ENCODE measurements at places on chromosomes 1 and 21.
A peak's percentile ranks its signal among the peaks of the same experiment; 100 is the strongest.

DNA sequence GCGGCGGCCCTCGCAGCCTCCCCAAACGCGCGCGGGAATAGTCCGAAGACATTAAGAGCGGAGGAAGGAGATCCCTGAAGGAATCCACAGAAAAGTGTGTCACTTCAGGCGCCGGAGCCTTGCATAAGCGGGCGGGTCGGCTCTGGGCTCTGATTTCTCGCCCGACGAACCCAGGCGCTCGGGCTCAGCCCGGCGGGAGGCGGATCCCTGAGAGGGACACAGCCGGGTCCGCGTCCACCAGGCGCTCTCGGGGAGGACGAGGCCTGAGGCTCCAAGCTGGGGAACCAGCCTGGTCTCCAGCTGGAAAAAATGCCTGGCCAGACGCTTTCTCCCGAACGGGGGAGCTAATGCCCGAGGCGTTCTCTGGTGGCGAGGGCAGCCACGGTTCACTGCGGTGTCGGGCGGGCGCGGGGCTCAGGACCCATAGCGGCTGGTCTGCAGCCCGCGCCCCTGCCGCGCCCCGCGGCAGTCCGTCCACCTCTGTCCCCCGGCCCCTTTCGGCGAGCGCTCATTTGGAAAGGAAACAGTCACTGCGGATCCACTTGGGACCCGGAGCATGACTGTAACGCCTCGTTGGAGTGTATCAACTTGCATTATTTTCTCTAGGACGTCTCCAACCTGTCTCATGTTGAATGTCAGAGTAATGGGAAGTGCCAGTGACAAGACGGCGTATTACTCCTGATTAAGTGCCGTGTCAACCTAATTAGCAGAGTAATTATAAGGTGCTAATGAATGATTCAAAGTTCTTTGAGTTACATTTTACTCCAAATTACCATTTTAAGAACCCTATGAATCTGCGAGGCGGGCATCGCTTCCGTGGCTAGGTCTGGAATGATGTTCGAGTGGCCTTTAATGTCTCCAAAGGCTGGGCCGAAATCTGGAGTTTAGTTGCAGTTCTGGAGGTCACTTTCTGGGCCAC is 1.6 kb upstream of the BARHL2 start:
- no peak for DNase-seq

DNA sequence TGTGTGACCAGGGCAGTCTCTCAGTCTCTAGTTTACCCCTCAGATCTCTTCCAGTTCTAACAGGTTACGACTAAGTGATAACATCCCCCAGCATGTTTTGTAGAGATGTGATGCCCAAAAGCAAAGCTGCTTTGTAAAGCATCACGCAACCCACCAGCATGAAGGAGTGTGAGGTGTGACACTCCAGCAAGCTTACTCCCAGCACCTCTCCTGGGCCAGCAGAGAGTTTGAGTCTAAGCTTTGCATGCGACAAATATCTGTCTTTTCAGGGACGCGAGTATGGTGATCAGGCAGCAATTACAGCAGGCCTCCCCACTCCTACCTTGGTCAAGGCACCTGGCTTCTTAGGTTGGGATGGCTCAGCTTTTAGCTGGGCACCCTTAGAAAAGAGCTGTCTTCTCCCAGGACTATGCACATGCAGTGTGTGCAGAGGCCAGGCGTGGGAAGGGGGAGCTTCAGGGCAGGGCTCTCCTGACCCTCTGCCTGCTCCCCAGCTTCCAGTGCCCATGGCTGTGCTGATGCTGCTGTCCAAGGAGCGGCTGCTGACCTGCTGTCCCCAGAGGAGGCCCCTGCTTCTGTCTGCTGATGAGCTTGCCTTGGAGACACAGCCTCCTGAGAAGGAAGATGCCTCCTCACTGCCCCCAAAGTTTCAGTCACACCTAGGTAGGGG is 48.2 kb downstream of the ELK4 start:
- DNase-seq = no peak

GRCh38 chr21:41768437-41769042 is 1.7 kb upstream of the RIPK4 start:
- peak; percentile 42 for DNase-seq

DNA sequence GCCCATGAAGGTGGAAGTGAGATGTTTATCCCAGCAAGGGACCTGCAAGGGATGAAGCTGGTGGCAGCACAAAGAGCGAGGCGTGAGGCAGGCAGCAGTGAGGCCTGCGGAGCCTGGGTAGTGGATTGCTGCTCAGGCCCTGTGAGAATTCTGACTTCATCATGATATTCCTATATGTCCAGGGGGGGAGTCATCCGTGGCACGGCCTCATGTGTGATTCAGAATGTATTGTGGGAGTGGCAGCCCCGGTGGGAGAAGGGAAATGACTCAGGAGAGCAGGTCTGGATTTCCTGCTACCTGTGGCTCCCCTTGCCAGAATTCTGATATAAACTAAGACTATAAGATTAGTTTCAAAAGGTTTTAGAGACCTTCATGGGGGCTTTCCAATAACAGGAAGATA is 240.9 kb downstream of the CAMTA1 start:
- no peak for DNase-seq

GRCh38 chr1:225918280-225918679 is 5.8 kb downstream of the PYCR2 start:
- DNase-seq = no peak

GRCh38 chr1:102186536-102186935 is 189.8 kb upstream of the OLFM3 start:
- DNase-seq = no peak

DNA sequence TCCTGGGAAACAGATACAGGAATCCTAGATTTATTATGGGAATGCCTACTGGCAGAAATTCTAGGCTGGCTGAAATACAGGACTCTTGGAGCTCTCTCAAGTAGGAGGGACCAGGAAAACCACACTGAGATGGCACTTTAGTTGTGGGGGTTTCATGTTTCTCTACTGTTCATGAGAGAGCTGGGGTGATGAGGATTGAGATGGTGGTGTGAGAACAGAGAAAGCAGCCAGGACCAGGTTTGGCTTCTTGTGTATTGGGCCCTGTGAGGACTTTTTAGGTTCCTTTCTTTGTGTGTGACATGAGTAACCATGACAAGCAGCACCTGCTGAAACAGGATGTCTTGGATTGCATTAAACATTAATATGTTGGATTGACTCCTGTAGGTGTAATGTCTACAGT is 4.9 kb downstream of the ARID1A start:
- no peak for DNase-seq

GRCh38 chr1:205582471-205583291 is 49.1 kb downstream of the ELK4 start:
- no peak for DNase-seq

DNA sequence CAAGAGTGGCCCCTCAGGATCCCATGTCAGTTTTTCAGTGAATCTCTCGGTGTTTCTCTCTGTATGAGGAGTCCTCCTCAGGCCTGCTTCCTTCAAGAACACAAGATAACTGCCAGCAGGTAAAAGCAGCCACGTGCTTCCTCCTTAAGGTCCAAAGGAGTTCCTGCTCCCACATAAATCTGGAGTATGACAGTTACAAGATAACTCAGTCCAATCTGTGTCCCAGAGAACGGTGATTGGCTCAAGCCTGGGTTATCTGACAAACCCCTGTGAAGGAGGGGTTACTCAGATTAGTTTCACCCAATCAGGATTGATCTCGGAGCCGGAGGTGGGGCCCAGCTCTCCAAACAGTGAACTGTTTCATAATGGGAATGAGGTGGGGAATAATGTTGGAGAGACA is 5.8 kb upstream of the ANKRD13C start:
- DNase-seq = no peak

GRCh38 chr1:8274352-8274751 is 43.6 kb upstream of the SLC45A1 start:
- no peak for DNase-seq

GRCh38 chr1:214009423-214010196 is 21.8 kb downstream of the PROX1 start:
- DNase-seq = no peak

DNA sequence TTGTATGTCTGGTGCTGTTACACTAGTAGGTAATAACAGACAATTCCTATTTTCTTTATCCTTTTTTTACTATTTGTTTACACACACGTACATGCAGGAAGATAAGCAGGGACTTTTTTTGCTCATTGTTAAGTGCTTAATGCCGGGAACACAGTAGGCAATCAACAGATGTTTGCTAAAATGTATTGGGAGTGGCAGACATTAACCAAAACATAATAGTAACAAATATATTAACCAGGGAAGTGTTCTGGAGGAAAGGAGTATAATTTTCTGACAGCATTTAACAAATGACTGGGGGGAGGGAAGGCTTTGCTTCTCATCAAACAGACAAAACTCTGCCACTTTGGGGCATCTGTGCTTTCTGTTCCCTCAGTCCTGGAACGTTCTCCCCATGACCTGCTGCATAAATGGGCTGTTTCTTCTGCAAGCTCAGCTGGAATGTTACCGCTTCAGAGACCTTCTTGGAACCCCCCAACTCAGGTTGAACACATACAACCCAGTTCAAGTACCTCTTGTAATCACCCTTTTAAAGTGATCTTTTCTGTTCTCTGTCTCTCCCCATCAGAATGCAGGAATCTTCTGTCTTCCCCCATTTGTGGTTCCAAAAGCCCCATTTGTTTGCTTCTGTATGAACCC is 2.1 kb downstream of the CR1L start:
- no peak for DNase-seq

DNA sequence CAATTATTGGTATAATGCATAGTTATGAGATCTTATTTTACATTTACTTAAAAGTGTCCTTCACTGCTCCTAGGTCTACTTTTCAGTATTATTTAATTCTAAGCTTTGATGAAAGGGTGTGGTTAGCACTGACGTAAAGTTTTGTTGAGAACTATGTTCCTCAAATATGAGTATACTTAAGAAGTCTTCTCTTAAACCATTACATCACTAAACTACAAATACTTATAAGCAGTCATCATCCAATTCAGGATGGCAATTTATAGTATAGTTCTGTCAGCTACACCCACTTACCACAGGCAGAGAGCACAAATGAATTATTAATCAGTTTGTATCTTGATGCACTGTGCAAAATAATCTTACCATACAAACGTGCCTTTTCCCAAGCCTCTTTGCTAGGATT is 27.0 kb downstream of the TRMT1L start:
- no peak for DNase-seq

DNA sequence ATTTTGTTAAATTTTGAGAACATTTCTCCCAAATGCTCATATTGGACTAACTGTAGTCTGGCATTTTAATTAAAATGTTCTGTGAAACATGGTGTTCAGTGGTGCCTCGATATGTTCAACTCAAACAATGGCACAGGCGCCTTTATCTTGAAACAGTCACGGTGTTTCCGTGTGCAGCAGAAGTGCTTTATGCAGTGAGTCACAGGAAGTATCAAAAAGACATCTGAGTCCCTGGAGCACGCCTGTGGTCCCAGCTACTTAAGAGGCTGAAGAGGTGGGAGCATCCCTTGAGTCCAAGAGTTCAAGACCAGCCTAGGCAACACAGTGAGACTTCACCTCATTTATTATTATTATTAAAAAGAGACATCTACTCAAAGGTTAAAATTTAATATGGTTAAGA is 52.2 kb downstream of the GREM2 start:
- no peak for DNase-seq
